Esophagus squamous epithelium (tissue), 5 donors: ENCODE measurements at places on chromosomes 13 and 19. TPM values are rescaled to one million over a fixed set of nuclear protein-coding genes. Genes with fewer than 3 reads are reported as not detected.

The CAMSAP3 gene
- total RNA-seq, result 9.9 TPM

The NKPD1 gene
- 2.4 TPM for total RNA-seq

The KLF5 gene
- total RNA-seq, result 271 TPM

The CCDC8 gene
- 0.64 TPM for total RNA-seq

The CACNA1A gene
- total RNA-seq, result 1.1 TPM

The STOML3 gene
- total RNA-seq, result not detected

The LRG1 gene
- total RNA-seq, result 3.8 TPM

The ERICH4 gene
- total RNA-seq, result not detected

The CABP5 gene
- total RNA-seq, result not detected

The ZNF536 gene
- 0.44 TPM for total RNA-seq

The C3 gene
- total RNA-seq, result 12.0 TPM

The SLC25A41 gene
- total RNA-seq, result 0.38 TPM

The MZT1 gene
- total RNA-seq, result 8.4 TPM

The TMEM238 gene
- 21.6 TPM for total RNA-seq

The KLK14 gene
- total RNA-seq, result 0.66 TPM

The SGCG gene
- total RNA-seq, result not detected

The MCEMP1 gene
- total RNA-seq, result 0.97 TPM

The FGF21 gene
- total RNA-seq, result not detected

The BEST2 gene
- total RNA-seq, result not detected

The CCNA1 gene
- total RNA-seq, result 1.3 TPM

The FAM216B gene
- total RNA-seq, result not detected

The CILP2 gene
- total RNA-seq, result under 0.01 TPM

The OR4F17 gene
- not detected for total RNA-seq

The ZNF557 gene
- total RNA-seq, result 10.1 TPM

The SLC15A1 gene
- total RNA-seq, result 5.3 TPM

The FOSB gene
- total RNA-seq, result 1.7 TPM

The SIGLEC5 gene
- not detected for total RNA-seq
